ENCODE measurements at places on chromosomes 1 and 21.

DNA sequence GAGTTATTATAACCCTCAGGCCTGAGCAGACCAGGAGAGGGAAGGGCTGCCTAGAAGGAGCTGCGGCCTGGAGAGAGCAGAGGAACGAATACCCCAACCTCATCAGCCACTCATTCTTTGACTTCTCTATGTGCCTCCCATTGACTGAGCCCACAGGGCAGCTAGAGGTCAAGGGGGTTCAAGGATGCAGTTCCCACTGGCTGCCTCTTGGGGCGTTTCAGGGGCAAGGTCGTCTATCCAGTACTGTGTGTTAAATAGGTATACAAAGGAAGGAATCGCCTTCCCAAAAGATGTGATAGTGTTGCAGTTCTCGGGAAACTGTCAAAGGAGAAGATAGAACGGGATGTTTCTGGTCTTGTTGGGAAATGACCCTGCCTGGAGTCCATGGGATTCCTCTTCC, 250.6 kb downstream of the PRDM2 start:
- no peak for DNase-seq

DNA sequence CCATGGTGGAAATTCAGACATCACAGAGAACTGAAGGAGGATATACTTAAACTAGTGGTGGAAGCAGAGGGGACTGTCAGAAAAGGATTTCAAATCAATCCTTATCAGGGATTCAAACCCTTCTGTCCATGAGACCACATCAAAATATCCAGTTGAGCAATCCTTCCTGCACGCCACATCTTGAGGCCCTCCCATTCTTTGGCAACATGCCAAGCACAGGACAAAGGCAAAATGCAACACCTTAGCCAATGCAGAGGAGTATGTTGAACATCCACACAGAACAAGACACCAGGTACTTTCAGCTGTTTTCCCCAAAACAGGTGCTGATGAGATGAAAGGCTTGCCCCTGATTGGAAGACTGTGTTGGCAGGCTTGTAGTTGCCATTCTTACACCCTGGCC, 81.8 kb upstream of the PLXNA2 start:
- DNase-seq = no peak

GRCh38 chr1:216051071-216051470, 372.2 kb downstream of the USH2A start:
- DNase-seq = no peak

DNA sequence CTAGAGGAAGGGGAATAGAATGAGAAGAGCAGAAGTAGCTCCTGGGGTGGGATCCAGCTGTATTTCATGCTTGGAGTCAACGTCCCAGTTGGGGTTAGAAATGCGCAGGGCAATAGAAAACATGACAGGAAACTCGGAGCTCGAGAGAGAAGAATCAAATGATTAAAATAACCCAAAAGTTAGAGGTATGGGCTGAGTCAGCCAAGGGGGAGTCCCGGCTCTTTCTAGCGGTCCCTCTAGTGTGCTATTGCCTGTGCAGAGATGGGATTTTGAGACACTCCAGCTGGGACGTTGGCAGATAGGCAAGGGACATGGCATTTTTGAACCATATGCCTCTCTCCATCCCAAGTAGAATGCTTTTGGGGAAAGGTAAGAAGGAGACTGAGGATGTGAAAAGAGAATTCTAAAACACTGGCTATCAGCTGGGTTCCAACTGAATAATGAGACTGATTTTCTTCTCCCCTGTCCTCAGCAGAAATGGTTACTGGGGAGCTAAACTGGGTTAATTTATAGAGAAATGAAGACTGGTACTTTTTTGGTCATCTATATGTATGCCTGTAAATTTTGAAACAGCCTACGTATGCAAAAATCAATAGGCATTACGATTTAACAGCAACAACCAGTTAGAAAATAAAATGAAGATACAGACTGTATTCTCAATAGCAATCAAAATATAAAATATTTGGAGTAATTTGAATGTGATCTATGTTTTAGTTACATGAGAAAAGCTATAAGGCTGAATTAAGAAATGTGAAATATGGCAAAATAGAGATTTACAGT, 7.0 kb upstream of the VPS26C start:
- no peak for DNase-seq

GRCh38 chr1:184889902-184890301, 84.4 kb downstream of the NIBAN1 start:
- no peak for DNase-seq

GRCh38 chr1:46547481-46548383, 3.7 kb downstream of the KNCN start:
- DNase-seq = peak; percentile 42

DNA sequence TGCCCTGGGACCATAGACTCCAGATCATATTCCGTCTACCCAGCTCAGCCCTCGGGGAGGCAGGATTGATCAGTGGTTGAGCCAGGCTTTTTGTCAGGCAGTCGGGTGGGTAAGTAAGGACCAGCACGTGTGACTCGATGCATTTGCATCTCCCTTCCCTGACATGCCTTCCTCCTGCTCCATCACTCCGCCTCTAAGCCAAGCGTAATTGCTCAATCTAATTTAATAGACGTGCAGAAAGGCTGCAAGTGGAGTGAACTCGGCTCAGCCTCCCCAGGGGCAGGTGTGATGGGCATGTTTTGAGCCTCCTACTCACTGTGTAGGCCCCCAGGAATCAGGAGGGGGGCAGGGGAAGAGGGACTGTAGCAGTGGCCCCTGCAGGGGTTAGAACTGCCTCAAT, 34.6 kb upstream of the GRIK3 start:
- no peak for DNase-seq

DNA sequence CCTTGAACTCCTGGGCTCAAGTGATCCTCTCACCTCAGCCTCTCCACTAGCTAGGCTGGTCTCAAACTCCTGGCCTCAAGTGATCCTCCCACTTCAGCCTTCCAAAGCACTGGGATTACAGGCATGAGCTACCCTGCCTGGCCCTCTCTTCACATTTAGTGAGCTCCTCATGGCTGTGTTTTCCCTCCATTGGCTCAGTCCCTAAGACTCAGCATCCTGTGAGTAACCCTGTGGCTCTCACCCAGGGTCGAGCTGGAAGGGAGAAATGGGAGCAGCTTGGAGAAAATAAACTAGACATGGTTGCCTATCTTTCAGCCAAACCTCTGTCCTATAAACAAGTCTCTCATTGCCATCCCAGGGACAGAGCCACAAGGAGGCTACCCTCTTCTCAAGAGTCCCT, 17.5 kb downstream of the NCF2 start:
- DNase-seq = no peak

- DNase-seq = no peak
Observed at GRCh38 chr1:234270093-234270492, 103.2 kb upstream of the COA6 start.

- DNase-seq = no peak
Observed at GRCh38 chr1:62024690-62025089, 170.0 kb upstream of the L1TD1 start.

DNA sequence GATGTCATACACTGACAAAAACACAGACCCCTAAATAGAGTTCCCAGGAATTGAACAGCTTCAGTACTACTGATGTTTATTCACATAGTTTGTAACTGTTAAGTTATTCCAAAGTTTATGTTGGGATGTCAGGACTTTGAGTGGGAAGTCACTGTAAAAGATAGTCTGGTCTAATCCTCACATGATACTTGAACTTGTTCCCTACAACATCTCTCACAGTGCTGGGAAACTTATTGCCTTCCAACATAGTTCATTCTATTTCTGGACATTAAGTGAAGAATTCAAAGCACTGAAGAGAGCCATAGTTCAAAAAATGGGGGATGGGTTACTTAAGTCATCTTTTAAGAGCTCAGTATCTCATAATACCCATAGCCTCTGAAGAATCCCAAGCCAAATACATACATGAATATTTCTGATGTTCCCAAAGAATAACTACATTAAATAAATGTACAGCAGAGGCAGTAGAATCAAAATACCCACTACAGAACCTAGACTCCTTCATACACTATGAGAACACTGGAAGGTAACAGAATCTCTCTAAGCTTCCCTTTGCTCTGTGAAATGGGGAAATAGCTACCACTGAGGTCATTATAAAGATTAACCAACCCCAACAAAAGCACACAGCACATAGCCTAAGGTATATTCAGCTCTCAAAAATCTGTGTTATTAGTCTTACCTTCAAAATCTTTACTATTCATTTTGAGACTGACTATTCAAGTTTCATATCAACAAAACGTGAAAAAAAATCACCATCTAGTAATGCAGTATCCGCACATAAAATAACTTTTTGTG, 81.4 kb downstream of the ESRRG start:
- DNase-seq = no peak

DNA sequence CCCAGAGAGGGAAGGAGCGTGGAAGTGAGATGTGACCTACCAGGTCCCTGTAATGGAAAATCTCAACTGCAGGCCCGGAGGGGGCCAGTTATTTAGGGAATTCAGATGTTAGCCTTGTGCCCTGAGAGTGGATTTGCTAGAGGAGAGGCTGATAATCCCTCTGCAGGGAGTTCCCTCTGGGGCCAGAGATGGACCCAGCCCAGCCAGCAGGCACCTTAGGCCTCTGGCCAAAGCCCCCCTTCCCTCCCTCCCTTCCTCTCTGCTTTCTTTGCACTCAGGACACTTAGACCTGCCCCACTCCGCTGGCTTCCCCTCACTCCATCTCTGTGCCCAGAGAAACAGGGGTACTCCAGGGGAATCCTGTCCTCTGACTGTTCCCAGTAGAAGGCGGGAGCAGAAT, 1.5 kb upstream of the ATP1A2 start:
- DNase-seq = no peak

DNA sequence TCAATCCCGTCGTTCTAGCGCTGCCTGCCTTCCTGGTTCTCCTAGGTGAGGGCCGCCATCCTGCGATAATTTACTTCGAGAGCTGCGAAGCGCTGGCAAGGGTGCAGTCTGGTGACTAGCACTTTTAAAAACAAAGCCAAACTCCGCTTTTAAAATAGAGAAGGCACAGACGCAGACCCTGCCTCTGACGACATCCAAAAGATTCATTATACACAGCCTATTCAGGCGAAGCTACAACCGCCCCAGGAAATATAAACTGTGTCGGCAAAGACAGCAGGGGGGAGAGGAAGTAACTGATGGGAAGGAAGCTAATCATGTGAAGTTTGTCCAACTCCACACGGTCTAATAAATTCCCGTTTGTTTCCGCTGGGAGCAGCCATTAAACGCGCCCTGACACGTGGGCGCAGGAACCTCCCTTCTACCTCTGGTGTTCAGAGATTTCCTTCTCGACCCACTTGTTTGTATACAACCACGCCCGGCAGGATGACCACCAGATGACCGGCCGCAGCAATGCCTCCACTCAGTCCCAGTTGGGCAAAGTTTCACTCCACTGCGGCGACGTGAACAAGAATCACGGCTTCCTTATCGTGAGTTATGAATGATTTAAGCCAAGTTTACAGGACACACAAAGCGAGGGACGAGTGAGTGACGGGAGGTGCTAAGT, 1.3 kb downstream of the GNG12 start:
- DNase-seq = peak; percentile 35

DNA sequence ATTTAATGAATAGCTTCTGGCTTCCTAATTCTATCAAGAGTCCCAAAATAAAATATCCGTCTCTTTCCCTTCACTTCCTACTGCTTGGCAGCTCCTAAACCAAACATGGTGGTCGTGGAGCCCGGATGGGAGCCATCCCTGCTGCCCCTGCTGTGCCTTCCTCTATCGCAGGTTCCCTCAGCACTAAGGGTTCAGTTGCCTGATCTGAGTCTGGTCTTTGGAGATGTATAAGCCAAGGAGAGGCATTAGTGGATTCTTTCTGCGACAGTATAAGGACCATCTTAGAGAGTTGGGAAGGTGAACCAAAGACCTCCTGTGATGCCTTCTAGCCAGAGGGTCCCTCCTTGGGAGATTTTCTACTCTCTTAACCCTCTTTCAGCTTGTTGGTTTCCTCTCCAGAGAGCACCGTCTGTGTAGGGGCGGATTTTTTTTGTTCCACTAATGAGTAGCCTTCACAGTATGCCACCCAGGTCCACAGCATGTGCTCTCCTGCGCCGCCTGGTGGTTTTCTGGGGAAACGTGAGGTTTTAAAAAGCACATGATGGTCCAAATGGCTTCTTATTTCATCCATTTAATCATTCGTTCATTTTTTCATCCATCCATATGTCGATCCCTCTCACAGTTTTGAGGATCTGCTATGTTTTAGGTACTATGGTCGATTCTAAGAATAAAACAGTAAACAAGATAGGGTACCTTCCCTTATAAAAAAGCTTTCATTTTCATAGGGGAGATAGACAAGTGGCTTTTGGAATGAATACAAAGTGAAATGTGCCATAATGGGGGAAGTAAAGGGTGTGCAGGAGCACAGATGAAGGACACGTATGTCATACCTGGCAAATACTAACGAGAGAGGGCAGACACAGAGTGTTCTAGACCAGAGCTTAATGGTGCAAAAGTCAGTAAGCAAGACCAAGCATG, 71.0 kb downstream of the NFASC start:
- peak; percentile 29 for DNase-seq

DNA sequence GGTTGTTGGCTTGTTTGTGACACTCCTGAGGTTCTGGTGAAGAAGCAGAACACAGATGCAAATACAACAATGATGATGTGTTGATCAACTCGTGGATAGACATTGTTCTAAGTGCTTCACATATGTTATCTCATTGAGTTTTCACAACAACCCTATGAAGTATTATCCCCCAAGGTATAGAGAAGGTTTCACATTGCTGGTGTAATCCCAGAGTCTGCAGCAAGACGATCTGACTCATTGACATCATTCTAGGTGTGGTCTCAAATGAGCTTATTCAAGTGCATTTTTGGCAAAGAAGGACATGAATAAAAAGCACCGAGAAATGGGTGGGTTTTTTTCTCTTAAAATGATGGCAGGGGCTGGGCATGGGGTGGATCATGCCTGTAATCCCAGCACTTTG, 64.1 kb upstream of the SCAF4 start:
- DNase-seq = no peak

GRCh38 chr1:206489980-206490770, 17.2 kb upstream of the RASSF5 start:
- DNase-seq = peak; percentile 60

DNA sequence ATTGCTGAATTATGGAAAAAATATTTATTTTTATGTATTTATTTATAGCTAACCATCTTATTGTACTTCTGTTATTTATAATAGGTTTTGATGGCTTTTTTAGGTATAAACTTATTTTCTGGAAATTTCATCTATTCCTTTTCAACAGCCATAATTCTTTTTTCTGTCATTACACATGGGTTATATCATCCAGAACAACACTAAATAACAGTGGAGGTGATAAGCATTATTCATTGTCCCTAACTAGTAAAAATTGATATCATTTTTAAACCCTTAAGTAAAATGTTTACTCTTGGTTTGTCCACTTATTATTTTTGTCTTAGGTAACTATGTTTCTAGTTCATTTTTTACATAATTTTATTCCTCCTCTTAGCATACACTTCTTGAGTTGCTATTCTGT, 309.1 kb downstream of the USH2A start:
- DNase-seq = no peak

All from inflammatory macrophage treated with lipopolysaccharide for 4 hours (primary cell).